ENCODE measurements at places on chromosomes 6 and 20.

DNA sequence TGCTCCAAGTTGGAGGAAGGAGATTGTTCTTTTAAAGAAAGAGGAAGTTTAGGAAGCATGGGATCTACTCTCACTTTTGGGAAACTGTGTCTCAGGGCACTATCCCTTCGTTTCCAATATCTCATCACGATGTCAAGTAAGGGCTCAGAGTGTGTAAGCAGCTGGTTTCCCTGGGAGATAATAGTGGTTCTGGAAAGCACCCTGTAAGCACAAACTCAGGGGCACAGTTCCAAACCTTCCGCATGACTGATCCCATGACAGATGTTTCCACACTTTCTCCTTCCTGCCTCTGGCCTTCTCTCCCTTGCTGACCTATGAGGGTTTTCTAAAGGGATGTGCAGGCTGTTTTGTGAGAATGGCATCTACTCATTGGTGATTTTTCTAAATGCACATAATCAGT is 33.9 kb downstream of the ADTRP start:
- peak; percentile 42 for DNase-seq

DNA sequence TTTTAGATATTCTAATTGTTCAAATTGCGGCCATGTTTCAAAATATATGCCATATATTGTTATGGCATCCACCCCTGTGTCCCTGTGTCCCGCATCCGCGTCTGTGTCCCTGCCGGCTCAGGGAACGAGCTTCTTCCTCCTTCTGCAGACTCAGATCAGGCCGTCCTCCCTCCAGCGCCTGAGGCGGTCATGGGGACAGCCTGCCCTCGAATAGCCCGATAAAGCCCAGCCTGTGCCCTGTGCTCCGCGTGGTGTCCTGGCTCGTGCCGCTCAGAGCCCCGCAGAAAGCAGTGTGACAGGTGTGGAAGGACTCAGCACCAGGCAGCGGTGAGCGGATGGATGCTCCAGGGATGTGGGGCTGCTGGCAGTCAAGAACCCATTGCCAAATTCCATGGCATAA is 663.4 kb upstream of the DEFB115 start:
- DNase-seq = no peak

DNA sequence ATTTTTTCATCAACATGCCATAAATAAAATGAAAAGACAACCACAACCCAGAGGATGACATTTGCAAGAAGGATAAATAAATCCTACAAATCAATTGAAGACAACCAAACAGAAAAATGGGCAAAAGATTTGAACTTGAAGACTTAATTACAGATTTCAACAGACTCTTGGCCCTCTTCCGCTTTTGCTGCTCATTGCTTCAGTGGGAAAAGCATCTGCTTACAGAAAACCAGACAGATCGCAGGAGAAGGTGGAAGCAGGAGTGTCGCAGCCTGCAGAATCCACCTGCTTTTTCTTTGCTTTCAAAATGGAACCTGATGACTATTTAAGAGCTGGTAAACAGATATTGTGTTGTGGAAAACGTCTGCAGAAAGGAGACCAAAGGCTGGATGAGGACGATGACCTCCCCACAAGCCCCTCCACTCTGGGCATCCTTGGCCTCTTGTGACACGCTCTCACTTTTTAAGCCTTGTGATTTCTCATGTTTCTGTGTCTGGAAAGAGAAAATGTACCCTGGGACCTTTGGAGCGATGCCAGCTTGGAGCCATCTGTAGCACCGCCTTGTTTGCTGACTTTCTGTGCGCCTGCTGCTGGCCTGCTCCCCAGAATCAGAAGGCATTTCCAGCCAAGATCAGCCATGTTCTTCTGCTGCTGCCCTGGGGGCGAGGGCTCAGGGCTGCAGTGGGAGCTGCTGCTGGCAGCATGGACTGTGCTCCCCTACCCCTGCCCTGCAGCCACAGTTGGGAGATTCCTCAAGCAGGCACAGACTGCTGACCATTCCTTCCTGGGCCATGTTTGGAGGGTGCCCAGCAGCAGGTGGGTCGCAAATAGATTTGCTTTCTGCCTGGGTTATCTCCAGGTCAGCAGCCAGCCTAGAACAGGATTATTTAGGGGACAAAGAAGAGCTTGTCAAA is 3.6 kb upstream of the CSTL1 start:
- DNase-seq = peak; percentile 25

DNA sequence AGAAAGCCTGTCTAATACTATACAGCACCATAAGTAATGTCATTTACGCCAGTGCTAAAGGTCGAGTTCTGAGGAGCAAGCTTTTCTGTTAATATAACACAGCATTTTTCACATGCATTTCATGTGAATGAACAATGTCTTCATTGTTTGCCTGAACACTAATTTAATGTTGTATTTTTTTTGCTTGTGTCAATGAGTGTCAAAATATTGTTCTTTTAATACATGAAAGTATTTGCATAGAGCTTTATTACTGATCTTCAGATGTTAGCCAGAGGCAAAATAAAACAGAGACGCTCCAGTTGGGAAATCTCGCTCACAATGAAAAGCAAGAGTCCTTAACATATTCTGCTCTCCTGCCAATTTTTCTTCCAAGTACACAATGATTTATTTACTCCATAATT is 151.8 kb downstream of the FOXC1 start:
- no peak for DNase-seq

GRCh38 chr20:53385941-53386767 is 207.5 kb downstream of the ZNF217 start:
- DNase-seq = no peak

GRCh38 chr6:15107644-15108382 is 138.1 kb upstream of the JARID2 start:
- no peak for DNase-seq

DNA sequence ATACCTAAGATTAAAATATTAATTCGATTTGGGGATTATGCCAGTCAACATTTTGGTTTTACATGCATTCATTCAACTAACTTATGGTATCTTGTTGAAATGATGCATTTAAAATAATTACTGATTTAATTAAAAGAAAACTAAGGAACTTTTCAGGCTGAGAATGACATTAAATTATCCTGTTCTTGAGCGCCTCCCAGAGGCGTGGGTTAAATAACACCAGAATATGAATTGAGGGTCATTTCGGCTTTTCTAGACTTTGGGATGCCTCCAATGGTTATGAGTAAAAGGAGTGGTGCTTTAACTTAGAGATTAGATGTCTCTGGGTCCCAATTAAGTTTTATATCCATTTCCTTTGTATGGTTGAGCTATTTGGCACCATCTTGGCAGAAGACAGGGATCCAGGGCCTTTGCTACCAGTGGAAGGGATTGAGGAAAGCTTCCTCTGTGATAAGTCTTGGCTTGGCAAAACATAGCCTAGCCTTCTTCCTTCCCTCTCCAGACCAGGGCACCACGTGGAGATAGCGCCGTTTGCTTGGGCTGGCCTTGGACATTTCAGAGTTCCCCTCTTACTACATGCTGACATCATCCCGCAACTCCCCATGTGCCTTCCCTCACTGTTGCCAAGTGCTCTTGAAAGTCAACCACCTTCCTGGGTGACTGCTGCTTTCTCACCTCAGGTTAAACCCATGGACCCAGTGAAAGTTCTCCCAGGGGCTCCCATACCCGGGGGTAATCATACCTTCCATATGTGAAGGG is 28.7 kb downstream of the GNAS start:
- no peak for DNase-seq

DNA sequence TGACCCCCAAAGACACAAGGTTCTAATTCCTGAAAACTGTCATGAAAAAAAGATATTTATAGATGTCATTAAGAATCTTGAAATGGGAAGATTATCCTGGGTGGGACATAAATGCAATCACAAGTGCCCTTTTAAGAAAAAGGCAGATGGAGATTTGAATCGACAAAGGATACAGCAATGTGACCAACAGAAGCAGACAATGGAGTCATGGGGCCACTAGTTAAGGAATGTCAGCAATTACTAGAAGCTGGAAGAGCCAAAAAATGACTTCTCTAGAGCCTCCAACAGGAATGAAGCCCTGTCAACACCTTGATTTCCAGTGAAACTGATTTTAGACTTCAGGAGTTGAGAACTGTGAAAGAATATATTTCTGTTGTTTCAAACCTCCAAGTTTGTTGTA is 448.5 kb downstream of the MEI4 start:
- DNase-seq = no peak

- DNase-seq = no peak
These were observed 11.5 kb upstream of the TENT5A start for GRCh38 chr6:81763968-81764367.

DNA sequence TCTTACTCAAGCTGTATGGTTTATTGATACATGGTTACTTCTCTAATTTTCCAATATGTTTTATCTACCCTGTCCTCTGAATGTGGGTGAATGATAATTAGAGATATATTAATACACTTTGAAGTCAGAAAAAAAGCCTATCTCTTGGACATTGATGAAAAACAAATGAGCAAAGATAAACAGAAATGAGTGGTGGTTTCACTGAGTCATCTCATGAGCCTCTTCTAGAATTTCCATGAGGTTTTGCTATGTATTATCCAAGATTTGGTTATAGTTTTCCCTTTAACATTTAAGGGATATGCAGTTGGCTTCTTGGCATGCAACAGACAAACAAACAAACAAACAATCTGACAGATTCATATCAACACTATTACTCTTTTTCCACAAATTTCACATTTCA is 586.8 kb downstream of the RFPL4B start:
- DNase-seq = no peak

DNA sequence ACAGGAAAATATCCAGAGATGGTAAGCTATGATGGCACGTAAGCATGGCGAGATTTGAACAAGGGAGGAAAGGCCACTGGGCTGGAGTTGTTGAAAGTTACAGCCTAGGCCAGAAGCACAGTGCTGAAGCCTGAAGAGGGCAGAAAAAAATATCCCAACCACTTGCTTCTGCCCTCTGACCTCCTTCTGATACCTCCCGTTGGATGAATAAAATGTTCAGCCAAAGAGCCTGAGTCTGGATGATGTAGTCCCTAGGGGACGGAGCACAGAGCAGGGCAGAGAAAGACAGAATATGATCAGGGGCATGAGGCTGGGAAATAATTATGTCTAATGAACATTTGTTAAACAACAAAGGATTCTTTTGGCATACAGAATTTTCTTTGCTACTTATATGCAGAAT is 19.7 kb downstream of the KLHL31 start:
- DNase-seq = no peak

DNA sequence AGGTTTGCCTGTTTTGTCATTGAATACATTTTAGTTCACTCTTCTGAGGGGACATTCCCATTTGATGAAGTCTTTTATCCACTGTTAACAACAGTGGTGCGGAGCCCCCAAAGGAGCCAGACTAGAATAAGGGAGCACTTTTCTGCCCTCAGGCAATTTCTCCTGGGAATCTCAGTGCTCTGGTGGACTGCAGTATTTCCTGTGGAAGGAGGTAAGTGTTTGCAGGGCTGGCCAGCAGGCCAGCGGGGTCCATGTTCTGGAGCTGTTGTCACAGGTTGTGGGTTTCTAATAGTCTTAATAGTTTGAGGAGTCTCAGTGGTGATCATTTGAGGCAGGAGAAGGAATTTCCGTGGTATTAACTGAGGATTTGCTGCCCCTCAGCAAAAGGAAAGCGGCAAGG is 83.5 kb downstream of the ASXL1 start:
- DNase-seq = no peak

DNA sequence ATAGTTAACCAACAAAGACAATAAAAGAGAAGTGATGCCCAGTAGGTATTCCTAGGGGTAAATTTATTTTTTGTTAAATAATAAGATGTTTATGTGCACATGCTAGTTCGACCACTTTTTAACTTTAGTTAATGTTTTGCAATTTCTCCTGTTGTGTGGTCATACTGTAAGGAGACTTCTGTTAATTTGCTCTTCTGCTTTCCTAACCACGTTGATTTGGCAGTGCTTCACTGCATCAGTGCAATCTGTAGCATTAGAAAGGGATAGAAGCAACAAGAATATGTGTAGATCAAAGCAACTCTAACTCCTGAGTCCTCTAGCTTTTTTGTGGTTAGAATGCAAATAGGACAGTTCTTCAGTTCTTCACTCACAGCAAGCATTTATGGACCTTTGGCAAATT is 13.9 kb downstream of the MYB start:
- no peak for DNase-seq

All from ascending aorta (tissue), 2 donors.